LNCaP clone FGC (cell line): ENCODE measurements at places on chromosomes 11 and 22.
A peak's percentile ranks its signal among the peaks of the same experiment; 100 is the strongest.

DNA sequence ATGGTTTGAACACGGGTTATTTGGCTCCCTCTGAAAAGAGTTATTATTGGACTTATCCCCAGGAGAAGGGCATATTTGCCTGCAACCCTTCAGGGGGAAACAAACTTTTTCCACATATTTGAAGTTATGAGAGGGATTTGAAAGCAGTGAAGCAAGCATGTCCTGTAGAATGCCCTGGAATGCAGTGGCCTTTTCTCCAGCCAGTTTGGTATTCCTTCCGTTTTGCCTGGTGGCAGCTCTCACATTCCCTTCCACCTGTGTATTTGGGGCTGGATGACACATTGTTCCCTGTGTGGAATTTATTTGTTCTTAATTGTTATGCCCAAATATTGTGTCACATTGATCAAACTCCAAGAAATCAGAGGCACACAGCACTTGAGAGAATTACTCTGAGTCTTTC lies 59.0 kb downstream of the OSBP2 start:
- no peak for DNase-seq

GRCh38 chr11:2590131-2590964 lies 109.4 kb downstream of the KCNQ1OT1 start:
- no peak for DNase-seq

- no peak for DNase-seq
These were observed 20.3 kb downstream of the MYH9 start for GRCh38 chr22:36367479-36367878.

- no peak for DNase-seq
These were observed 98.5 kb downstream of the CSTPP1 start for GRCh38 chr11:47035108-47035507.

DNA sequence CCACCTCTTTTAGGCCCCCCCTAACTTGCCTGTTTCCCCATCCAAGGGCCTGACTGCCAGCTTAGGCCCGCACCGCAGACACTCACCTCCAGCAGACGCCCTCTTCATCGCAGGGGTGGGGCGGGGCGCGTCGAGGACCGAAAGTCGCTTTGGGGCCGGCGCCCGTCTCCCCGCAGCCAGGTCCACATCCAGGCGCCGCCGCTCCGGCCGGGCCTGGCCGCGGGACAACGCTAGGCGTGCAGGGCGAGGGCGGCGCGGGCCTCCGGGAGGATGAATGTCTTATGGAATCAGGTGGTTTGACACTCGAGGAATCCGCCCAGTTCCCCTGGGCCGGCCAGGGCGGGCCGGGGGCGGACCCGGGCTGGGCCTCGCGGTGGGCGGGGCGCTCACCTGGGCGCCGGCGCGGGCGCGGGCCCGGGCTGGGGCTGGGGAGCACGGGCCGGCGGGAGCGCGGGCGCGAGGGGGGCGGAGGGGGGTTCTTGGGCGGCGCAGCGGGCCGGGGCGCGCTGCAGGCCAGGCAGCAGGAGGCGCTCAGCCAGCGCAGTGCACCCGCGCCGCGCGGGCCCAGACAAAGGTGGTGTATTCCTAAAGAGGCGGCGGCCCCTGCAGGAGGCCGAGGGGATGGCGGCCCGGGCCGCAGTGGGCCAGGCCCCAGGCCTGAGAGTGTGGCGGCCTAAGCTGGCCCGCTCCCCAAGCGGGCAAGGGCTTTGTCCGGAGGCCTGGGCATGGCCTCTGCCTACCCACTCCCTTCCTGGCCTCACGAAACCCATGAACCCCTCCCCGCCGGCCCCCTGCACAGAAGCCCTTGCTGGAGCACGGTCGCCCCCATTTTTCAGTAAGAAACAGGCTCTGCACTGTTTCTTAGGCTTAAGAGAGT lies 177.6 kb downstream of the IGLL1 start:
- peak; percentile 63 for DNase-seq

GRCh38 chr11:6695377-6695776 lies 12.2 kb upstream of the MRPL17 start:
- DNase-seq, result no peak

DNA sequence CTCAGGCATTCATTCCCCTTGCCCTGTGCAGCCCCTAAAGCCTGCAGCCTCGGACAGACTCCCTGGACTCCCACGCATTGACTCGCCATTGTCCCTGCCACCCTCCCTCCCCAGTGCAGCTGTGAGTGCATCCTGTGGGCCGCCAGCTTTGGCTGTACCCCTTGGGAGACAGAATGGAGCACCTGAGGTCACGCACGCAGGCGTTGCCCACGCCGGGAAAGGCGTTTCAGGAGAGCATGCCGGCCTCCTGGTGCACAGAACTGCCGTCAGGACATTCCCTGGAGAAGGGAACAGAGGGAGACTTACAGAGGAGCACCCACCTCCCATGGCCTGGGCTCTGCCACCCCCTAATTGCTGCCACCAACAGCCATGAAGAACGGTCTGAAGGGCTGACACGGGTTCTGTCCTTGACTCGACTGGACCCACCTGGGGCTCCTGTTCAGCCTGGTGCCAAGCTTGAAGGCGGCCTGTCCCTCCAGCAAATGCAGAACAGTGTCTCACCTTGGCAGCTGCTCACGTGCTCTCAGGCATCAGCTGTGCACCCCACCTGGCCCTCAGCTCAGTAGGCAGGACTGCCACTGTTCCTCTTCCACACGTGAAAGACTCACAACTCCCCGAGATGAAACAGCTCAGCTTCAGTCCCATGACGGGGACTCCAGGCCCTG lies 503.8 kb downstream of the BRD1 start:
- DNase-seq, result no peak

GRCh38 chr11:125994509-125994908 lies 48.7 kb downstream of the VSIG10L2 start:
- DNase-seq, result no peak

GRCh38 chr11:121086866-121087265 lies 14.2 kb upstream of the TECTA start:
- DNase-seq, result no peak

GRCh38 chr11:65932558-65932919 lies 12.7 kb upstream of the TSGA10IP start:
- DNase-seq, result no peak

DNA sequence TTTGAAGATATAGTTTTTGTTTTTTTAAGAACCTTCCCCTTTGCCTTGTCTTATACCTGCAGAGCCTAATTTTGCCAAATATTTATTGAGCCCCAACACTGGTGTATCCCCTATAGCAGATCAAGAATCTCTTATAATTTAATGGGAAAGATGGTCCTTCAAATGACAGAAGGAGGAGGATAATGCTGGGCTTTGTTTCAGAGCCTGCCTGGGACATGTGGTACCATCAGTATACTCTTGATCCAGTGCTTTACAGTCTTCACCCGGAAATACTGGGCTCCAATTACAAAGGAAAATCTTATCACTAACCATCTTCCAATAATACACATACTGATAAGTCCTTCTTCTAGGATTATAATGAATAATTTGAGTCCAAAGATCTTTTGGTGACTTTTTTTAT lies 84.7 kb downstream of the GAB2 start:
- DNase-seq, result no peak

- DNase-seq, result no peak
These were observed at the start of gene P2RY2 for GRCh38 chr11:73218106-73218829. Gene P2RY2 (plus strand): TSS chr11:73218281. CDS start chr11:73234160, 15,879 bp downstream.

DNA sequence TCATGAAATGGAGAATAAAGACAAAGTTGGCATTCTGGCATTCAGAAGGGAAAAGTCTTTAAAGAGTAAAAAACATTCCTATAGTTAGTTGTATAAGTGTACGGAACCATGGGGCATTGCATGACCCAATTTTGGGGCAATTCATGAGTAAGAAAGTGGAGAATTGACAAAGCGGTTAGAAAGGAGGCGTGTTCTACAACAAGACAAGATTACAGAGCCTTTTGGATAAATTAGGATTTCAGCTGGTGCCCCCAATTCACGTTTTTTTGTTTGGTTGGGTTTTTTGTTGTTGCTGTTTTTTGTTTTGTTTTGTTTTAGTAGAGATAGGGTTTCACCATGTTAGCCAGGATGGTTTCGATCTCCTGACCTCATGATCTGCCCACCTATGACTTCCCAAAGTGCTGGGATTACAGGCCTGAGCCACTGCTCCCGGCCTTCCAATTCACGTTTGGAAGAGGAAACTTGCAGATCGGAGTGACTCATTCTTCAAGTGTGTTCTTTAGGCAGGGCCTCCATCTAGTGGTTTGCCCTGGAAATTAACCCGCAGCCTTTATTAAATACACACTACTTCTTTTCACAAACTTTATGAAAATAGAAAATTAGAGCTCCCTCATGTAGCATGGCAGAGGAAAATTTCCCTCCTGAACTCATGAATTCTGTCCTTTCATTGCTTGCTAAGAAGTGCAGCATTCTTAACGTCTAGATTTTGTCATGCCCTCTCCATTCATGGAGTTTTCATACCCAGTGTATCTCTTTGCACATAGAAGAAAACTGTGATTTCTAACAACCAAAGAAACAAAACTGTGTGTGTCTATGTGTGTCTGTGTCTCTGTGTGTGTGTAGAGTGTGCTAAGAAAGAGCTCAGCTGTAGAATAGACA lies 118.1 kb downstream of the BBOX1 start:
- peak; percentile 63 for DNase-seq

DNA sequence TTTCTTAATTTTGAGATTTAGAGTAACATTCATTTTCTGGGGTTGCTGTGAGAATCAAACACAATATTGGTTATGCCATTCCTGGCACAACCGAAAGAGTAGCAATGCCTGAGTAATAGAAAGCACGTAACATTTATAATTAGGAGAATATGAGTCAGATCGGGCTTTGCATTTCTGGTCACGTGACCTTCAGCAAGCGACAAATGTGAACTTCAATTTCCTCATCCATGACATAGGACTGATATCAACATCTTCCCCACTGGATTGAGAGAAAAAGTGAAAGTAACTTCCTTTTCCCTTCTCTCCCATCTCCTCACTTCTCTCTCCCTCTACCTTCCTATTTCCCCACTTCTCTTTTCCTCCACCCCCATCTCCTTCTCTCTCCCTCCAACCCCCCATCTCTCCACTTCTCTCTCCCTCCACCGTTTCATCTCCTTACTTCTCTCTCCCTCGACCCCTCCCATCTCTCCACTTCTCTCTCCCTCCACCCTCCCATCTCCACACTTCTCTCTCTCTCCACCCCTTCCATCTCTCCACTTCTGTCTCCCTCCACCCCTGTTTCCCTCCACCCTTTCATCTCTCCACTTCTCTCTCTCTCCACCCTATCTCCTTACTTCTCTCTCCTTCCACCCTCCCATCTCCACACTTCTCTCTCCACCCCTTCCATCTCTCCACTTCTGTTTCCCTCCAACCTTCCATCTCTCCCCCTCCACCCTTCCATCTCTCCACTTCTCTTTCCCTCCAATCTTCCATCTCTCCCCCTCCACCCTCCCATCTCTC lies 33.5 kb upstream of the CAT start:
- no peak for DNase-seq

- DNase-seq, result no peak
These were observed 83.9 kb upstream of the TIMP3 start for GRCh38 chr22:32717337-32718240.

DNA sequence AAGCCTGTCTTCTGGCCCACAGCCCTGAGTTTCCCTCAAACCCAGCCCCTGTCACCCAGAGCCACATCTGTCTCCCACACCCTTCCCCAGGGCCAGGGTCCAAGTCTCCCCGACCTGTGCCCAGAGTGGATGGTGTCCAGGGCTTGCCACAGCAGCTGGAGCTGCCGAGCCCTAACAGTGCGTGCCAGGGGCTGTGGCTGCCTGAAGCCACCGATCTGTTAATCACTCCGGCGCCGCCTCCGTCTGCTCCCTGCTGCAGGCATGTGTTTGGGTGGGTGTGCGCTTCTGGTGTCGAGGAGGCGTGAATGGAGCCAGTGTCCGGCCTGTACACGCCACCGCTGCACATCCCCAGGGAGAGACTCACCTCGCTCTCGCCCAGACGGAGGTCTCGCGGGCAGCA lies 26.1 kb downstream of the SHISAL1 start:
- no peak for DNase-seq

DNA sequence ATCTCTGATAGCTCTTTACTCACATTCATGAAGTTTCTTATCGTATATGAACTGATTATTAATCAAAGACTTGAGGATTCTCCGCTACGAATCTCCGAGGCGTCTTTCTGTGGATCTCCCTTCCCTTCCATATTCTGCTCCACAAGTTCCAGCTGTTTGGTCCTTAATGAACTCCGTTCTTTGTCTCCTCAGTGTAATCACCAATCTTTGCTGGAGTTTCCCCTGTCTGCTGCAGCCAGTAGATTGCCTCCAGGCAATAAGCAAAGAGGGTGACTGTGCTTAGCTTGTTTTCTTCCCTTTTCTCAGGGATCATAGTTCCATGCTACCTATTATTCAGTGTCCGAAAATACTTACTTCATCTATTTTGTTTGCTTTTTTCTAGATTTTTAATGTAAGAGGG lies 169.6 kb upstream of the FOLH1 start:
- DNase-seq, result no peak

DNA sequence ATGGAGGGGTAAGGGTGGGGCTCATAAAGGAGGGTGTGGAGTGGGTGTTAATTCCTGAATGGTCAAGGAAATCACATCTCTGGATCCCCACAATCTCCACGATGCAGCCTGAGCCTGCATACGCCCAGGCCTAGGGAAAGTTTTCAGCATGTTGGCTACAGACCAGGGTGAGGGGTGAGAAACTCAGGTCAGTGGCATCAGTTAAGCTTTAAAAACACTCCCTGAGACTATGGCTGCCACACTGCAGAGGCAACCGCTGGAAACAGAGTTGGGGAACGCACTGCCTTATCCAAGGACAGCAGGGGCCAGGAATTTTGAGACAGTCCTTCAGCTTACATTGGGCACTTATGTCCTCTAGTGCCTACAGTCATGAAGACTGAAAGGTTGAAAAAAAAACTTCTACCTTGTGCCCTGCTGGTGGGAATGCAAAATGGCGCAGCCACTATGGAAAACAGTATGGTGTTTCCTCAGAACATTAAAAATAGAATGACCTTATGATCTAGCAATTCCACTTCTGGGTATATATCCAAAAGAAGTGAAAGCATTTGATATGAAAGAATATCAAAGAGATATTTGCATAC lies 19.7 kb downstream of the DKK3 start:
- no peak for DNase-seq

- DNase-seq, result no peak
These were observed 95.4 kb upstream of the LARGE1 start for GRCh38 chr22:34015642-34016041.

DNA sequence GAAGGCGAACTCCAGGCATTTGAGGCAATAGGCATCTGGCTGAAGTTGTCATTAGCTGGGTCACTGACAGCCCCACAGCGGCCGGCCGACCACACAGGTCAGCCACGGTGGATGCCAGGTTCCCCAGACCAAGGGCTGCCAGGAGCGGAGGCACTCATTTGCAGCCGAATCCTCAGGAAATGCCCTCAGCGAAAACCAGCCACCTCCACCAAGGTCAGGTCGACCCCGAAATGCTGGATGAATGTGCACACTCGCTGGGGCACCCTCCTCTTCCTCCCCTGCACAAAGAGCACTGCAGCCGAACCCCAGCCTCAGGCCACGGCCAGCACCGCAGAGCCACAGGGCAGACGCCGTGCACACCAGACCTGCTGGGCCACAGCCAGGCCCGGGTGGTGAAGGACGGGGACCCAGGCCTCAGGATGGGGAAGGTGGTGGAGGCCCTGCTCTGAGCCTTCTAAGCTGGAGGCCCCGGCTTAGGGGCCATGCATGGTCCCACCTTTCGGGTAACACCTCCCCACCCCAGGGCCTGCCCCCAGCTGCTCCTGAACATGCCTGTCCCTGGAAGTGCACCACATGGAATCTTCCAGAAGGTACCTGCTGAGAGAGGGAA lies 206.0 kb downstream of the BRD1 start:
- no peak for DNase-seq
